Fibroblast of the aortic adventitia (primary cell): ENCODE measurements at places on chromosomes 12 and 14. TPM values are rescaled to one million over a fixed set of nuclear protein-coding genes. Genes with fewer than 3 reads are reported as not detected.

DNA sequence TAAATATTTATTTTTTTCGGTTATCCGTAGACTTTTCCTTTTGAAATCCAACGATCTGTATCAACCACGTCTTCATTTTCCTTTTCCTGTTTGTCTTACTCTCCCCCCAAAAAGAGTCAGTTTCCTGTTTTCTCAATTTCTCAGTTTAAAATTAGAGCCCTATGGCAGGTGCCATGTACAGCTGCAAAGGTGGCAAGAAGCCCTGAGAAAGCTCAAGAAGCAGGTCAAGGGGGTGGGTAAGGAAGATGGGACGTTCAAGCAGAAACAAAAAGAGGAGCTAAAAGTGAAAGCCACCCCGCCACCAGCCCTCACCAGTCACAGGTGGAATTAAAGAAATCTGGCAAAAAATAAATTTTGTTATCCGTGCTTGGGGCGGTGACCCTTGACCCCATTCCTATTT, 26.7 kb downstream of the SLC35E3 start:
- no peak for DNase-seq

DNA sequence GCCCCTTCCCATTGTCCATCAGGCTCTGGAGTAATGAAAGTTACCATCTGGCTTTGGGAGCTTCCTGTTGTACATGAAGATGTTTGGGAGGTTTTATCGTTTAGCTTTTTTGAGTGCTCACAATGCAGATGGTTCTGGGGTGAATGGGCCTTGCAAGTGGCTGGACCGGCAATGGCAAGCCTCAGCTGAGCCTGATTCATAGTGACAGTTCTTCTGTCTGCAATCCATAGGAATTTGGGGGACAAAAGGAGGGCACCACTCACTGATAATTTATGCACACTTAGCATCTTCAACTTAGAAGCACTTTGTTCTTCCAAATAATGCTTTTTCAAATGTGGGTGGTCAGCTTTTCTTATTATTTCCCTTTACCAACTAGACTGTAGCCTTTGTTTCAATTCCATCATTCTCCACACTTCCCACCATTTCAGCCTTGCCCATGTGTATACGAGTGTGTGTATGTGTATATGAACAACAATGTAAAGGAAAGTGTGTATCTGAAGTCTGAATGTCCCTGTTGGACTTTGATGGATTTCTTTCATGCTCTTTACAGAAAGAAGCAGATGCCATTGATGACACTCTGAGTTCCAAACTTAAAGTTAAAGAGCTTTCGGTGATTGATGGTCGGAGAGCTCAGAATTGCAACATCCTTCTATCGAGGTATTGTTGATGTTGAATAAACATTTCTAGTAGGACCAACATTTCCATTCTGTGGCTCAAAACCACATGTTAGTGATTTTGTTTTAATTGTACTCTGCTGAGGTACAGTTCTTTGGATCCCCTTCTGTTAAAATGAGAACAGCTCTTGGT, 125.5 kb downstream of the GPR135 start:
- DNase-seq = no peak

DNA sequence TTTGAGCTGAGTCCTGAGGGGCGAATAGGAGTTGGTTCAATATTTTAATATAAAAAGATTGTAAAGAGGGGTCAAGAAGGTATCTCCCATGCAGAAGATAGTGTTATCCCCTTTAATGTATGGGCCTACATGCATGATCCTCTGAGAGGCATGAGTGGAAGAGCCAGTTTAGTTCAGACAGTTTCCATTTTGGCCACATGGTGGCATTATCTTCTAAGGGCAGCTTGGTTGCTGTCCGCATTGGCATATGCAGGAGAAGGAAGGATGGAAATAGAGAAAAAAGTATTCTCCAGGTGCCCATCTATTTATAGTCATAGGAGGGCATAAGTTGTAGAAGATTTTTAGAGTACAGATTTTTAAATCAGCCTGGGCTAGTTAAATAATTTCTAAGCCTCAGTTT, 5.4 kb downstream of the SAMD4A start:
- peak; percentile 28 for DNase-seq

The SCNN1A gene
- under 0.01 TPM in 1 of 2 replicates, not detected in the other for total RNA-seq

The TMEM253 gene
- total RNA-seq = 0.27 TPM in 1 of 2 replicates, not detected in the other

The ACRBP gene
- 0.36 and 0.49 TPM in 2 replicates for total RNA-seq
